Progenitor cell of endocrine pancreas (in vitro differentiated cells): ENCODE measurements at places on chromosomes 3 and 15.

GRCh38 chr15:46343196-46343935 is 708.5 kb downstream of the SQOR start:
- no peaks in the 10 kb centered on the region for H3K27me3 ChIP-seq
- H3K27ac ChIP-seq, result no peak overlapping the region
- DNase-seq, result no peak
- no peaks in the 10 kb centered on the region for H3K4me1 ChIP-seq

- H3K27me3 ChIP-seq, result no peaks in the 10 kb centered on the region
- no peak overlapping the region for H3K4me3 ChIP-seq
- peaks cover 2% of the 10 kb centered on the region for H3K4me1 ChIP-seq
- no peak for DNase-seq
- no peak overlapping the region for H3K27ac ChIP-seq
Measured at GRCh38 chr3:105858017-105858416, 10.8 kb downstream of the CBLB start.

- H3K4me3 ChIP-seq, result no peak overlapping the region
- peaks cover 9% of the 10 kb centered on the region for H3K36me3 ChIP-seq
- H3K4me1 ChIP-seq, result peaks cover 6% of the 10 kb centered on the region
- peak overlapping the region; percentile 41 for H3K27ac ChIP-seq
Measured at GRCh38 chr3:14461006-14461747, 58.8 kb downstream of the SLC6A6 start.

- H3K4me3 ChIP-seq, result no peak overlapping the region
- no peak overlapping the region for H3K27ac ChIP-seq
- H3K27me3 ChIP-seq, result no peaks in the 10 kb centered on the region
- peaks cover 1% of the 10 kb centered on the region for H3K4me1 ChIP-seq
- no peak for DNase-seq
Measured at GRCh38 chr3:55801676-55802075, 314.6 kb upstream of the WNT5A start.

DNA sequence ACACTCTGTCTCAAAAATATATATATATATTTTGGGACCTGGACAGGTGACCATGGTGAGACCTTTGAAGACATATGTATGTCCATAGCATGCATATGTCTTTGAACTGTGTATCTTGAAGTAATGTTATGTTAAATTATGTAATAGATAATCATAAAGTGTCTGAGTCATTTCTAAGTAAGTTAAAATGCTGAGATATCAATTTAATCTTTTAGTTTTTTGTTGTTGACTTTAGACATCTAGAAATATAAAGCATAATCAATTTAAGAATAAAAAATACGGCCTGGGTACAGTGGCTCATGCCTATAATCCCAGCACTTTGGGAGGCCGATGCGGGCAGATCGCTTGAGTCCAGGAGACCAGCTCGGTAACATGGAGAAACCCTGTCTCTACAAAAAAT is 12.7 kb upstream of the SETD2 start:
- H3K36me3 ChIP-seq, result peaks cover 7% of the 10 kb centered on the region
- H3K27ac ChIP-seq, result no peak overlapping the region
- H3K4me3 ChIP-seq, result no peak overlapping the region
- H3K4me1 ChIP-seq, result no peaks in the 10 kb centered on the region

DNA sequence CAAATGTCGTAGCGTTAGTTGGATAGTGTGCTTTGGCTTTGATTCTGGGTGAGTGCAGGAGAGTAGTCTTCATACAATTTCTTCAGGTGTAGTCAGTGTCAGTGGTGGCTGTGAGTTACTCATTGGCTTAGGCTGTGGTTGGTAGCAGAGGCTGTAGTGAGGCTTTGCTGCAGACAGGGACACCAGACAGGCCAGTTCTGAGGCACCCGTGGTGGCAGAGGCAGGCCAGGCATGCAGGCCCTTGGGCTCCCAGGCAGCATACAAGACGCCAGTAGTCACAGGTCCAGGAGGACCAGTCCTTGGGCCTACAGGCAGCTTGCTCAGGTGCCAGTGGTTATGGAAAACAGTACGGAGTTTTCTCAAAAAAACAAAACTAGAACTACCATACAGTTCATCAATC is 61.3 kb downstream of the DMXL2 start:
- no peak overlapping the region for H3K4me3 ChIP-seq
- peak overlapping the region; percentile 4 for H3K27ac ChIP-seq
- H3K36me3 ChIP-seq, result no peaks in the 10 kb centered on the region
- H3K27me3 ChIP-seq, result no peaks in the 10 kb centered on the region

- no peak overlapping the region for H3K4me3 ChIP-seq
- H3K4me1 ChIP-seq, result peaks cover 2% of the 10 kb centered on the region
- H3K27me3 ChIP-seq, result no peaks in the 10 kb centered on the region
- DNase-seq, result no peak
- H3K36me3 ChIP-seq, result peaks cover 3% of the 10 kb centered on the region
Measured at GRCh38 chr3:49747792-49748480, 24.2 kb upstream of the GMPPB start.

GRCh38 chr3:119206611-119207511 is 33.5 kb downstream of the UPK1B start:
- no peaks in the 10 kb centered on the region for H3K27me3 ChIP-seq
- no peak for DNase-seq
- H3K27ac ChIP-seq, result no peak overlapping the region

DNA sequence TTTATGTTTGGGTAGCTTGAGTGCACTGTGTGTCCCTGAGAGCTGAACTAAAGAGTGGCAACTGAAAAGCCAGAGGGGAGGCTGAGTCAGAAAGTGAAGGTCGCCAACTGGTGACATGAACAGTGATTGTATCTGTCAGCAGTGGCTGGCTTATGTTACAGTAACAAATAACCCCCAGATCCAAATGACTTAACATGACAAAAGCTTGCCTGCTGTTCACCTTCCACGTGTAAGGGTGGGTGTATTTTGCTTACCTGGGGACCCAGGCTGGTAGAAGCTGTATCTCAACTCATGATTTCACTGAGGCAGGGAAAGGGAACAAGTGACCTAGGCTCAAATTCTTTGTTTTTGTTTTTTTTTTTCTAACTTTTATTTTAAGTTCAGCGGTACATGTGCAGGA is 147.3 kb downstream of the THSD4 start:
- H3K4me1 ChIP-seq, result no peaks in the 10 kb centered on the region
- no peak for DNase-seq
- peaks cover 3% of the 10 kb centered on the region for H3K27me3 ChIP-seq
- H3K4me3 ChIP-seq, result no peak overlapping the region
- no peak overlapping the region for H3K27ac ChIP-seq

- no peak overlapping the region for H3K4me3 ChIP-seq
- no peak overlapping the region for H3K27ac ChIP-seq
- H3K36me3 ChIP-seq, result no peaks in the 10 kb centered on the region
- no peak for DNase-seq
- peaks cover 37% of the 10 kb centered on the region for H3K27me3 ChIP-seq
Measured at GRCh38 chr3:54982807-54983206, 54.9 kb upstream of the LRTM1 start.

DNA sequence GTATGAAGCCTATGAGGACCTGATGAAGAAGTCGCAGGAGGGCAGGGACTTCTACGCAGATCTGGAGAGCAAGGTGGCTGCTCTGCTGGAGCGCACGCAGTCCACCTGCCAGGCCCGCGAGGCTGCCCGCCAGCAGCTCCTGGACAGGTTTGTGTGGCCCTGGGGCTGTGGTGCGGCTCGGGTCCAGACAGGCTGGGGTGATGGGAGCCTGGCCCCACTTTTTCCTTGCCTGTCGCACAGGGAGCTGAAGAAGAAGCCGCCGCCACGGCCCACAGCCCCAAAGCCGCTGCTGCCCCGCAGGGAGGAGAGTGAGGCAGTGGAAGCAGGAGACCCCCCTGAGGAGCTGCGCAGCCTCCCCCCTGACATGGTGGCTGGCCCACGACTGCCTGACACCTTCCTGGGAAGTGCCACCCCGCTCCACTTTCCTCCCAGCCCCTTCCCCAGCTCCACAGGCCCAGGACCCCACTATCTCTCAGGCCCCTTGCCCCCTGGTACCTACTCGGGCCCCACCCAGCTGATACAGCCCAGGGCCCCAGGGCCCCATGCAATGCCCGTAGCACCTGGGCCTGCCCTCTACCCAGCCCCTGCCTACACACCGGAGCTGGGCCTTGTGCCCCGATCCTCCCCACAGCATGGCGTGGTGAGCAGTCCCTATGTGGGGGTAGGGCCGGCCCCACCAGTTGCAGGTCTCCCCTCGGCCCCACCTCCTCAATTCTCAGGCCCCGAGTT is 29.0 kb downstream of the PTPN23 start:
- H3K27me3 ChIP-seq, result no peaks in the 10 kb centered on the region
- H3K4me3 ChIP-seq, result no peak overlapping the region
- peaks cover 9% of the 10 kb centered on the region for H3K36me3 ChIP-seq

- no peak overlapping the region for H3K4me3 ChIP-seq
- no peaks in the 10 kb centered on the region for H3K27me3 ChIP-seq
- peaks cover 4% of the 10 kb centered on the region for H3K36me3 ChIP-seq
- H3K4me1 ChIP-seq, result peaks cover 2% of the 10 kb centered on the region
Measured at GRCh38 chr3:105152987-105153386, 213.7 kb upstream of the ALCAM start.
